Ovary (tissue), 10 donors: ENCODE measurements at places on chromosomes 6 and 20. TPM values are rescaled to one million over a fixed set of nuclear protein-coding genes. Genes with fewer than 3 reads are reported as not detected.

KIF3B gene
- 29.8 TPM for polyA plus RNA-seq

C6orf15 gene
- not detected for polyA plus RNA-seq

FOXA2 gene
- polyA plus RNA-seq: not detected

DNA sequence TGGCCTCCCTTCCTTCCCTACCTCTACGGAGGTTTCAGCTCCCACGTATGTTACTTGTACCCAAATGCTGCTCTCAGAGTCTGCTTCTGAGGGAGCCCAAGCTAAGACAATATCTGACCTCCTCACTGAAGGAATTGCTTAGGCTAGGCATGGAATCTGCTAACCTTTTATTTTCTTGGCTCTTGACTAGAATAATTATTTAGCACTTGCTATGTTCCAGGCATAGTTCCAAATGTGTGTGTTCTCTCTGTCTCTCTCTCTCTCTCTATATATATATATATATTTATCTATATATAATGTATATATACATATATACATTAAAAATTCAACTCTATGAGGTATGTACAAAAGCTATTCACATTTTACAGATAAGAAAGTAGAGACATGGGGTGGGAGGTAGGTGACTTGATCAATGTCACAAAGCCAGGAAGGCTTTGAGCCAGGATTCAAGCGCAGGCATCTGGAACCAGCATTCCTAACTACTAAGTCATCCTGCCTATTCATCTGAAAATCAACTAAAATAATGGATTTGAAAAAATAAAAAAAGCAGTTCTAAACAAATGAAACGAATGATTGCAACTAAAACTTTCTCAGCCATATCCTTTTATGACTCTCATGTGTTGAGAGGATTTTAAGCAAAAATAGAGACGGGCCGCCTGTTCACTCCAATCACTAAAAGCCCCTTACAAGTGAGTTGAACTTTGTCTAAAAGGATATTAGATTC is 189.7 kb upstream of the JAG1 start:
- DNase-seq: no peak

DNA sequence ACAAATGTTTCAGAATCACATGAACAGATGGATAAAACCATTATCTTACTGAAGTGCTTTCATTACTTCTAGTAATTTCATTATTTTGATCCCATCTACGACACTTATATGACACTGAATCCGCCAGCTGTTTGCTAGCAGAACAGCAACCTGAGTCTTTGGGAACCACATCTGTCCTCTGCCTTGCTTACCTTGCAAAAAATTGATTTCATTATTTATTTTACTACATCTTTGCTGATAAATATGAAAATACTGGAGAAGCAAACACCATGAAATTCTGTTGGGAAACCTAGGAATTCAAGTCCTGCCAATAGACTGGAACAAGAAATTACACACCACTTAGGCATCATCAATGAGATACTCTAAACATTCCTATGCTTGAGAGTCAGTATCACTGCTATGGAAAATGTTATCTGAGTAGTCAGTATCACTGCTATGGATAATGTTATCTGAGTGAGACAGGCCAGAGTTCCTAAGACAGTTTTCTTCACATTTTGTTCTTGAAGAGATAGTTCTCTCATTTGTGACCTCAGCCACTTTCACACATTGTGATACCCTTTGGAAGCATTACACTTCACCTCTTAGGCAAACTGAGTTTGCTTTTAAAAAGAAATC is 91.9 kb downstream of the PDE10A start:
- no peak for DNase-seq

DNA sequence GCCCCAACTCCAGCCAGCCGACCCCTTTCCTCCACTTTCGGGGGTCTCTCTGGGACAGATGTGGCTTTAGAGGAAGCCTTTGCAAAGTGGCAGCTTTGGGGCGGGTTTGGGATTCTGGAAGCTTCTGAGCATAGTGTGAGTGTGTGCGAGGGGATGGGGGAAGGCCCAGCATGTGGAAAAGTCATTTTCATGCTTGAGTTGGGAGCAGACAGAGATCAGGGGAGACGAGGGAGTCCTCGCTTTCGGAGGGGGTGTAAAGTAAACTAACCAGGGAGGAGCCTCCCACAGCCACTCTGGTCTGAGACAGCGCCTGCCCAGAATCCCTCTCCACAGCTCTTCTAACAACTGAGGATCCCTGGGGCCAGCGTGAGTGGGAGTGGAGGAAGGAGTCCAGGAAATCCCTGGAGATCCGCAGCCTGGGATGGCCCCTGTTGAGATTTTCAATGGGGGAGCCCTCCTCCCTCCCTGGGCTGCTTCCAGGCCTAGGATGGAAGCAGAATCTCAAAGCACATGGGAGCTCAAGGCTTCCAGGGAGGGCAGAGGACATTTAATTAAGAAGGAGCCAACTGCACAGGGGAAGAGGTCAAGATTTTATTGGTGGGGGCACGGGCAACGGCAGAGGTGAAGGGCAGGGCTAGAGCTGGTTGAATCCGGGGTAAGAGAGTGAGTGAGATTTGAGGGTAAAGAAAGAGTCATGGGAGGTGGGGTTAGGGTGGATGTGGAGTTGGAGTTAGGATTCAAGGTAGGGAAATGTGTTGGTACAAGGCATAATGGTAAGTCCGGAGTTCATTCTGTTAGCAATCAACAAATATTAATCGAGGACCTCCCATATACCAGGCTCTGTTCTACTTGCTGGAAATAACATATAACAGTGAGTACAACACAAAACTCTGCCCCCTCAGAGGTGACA is 102.3 kb upstream of the FOXP4 start:
- peak; percentile 69 for DNase-seq

- peak; percentile 46 for DNase-seq
These were observed 376.9 kb downstream of the RNGTT start for GRCh38 chr6:88586371-88587149.

- DNase-seq: no peak
These were observed 113.0 kb downstream of the EDN3 start for GRCh38 chr20:59413326-59413865.

DNA sequence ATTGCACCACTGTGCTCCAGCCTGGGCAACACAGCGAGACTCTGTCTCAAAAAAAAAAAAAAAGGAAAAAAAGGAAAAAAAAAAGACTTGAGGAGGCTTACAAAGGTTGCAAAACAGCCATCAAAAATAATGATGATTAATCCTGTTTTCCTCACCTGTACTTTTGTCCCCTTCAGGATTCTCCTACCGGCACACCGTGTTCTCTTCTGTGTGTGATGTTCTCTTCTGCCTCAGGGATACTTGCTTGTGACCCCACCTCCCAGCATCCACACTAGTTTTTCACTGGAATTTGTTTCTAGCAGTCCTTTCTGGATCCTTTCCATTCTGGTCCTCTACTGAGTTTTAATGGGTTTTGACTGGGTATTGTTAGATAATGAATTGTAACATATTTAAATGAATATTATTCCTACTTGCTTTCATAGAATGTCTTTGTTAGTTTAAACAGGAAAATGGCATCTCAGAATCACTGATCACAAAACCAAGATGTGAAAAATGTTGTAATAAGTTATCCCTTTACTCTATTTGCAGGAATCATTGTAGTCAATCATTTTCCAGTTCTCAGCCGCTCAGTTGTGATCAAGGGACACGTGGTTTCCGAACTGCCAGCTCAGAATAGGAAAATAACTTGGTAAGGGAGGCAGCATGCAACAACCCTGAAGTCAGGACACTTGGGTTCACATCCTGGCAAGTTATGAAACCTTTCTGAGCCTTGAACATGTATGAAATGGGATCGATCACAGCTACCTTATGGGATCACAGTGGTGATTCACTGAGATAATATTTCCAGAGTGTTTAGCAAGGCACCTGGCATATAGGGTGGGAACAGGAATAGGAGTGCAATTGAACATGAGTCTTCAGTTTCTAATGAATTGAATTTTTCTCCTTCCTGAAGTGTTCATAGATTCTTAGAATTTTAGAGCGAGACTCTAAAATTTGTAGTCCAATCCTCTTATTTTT is 8.5 kb downstream of the C6orf89 start:
- no peak for DNase-seq

GRCh38 chr6:87806099-87806498 is 104.1 kb upstream of the AKIRIN2 start:
- no peak for DNase-seq

DNA sequence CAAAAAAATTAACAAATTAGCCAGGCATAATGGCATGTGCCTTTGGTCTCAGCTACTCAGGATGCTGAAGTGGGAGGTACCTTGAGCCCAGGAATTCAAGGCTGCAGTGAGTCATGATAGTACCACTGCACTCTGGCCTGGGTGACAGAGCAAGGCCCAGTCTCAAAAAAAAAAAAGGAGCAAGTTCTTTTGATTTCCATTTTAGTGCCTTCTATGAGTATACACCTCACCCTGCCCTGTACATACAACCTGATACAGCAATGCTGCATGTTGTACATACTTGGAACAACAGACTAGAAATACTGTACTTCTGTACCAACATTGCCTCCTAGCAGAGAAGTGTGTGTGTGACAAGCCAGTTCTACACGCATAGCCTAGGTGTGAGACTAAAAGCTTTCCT is 97.3 kb upstream of the CARMIL1 start:
- no peak for DNase-seq

- DNase-seq: no peak
These were observed 17.4 kb upstream of the SDHAF4 start for GRCh38 chr6:70549327-70549726.

DNA sequence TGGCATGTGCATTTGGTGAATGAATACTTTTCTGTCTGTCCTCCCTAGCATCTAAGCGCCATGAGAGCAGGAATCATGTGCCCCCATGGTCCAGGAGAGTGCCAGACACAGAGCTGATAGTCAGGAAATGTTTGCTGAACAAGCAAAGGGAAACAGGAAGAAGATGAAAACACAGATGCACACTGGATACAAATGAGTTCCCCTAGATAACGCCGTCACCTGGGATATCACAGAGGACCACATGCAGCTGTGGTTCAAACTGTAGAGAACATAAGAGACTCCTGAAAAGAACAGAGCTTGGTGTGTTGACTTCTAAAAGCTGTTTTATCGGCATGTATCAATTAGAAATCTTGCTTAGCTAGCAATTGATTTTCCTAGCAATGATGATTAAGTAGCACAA is 293.7 kb downstream of the BTBD3 start:
- no peak for DNase-seq
